ENCODE measurements at places on chromosomes 1 and 21. TPM values are rescaled to one million over a fixed set of nuclear protein-coding genes. Genes with fewer than 3 reads are reported as not detected.
A peak's percentile ranks its signal among the peaks of the same experiment; 100 is the strongest.

- DNase-seq = no peak
Observed at GRCh38 chr1:3761296-3762010, 9.2 kb downstream of the CCDC27 start.

BCL2L15 gene
- 0.91 TPM for total RNA-seq

GRCh38 chr1:153488731-153489130, 28.3 kb upstream of the S100A7 start:
- DNase-seq = no peak

GRCh38 chr1:244836135-244836521, 670 bp downstream of the COX20 start:
- DNase-seq = peak; percentile 50

NBPF4 gene
- total RNA-seq = not detected

GRCh38 chr1:51750729-51751128, 127.8 kb downstream of the NRDC start:
- no peak for DNase-seq

GRCh38 chr1:154178911-154179811, 12.7 kb downstream of the TPM3 start:
- DNase-seq = no peak

DNA sequence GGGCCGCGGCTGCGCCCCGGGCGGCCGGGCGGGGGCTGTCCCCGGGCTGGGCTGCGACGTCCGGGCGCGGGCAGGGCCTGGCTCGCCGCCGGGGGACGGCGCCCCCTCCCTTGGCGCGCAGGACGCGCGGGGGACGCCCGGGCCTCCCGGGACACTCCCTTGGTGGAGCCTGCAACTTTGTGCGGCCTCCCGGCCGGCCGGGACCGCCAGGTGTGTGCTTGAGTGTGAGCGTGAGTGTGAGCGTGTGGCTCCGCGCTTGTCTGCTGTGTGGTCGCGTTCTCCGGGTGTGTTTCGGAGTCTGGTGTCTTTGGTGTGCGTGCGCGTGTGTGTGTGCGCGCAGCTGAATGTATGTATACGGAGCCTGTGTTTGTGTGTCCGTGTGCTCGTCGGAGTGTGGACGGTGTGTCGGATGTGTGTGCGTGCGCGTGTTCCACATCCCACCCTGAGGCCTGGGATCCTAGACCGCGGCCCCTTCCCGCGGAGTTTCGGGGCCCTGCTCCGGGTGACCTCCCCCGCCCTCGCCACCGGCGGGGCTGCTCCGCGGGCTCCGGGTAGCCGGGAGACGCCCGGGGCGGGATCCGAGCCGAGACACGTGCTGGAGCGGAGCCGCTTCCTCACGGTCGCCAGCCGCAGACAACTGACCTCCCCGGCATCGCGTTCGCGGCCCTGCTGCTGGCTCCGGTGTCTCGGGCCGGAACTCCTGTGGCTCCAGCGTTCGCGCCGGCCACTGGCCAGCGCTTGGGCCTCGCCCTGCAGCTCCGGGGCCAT, 1.7 kb downstream of the PTPRU start:
- peak; percentile 36 for DNase-seq

- no peak for DNase-seq
Observed at GRCh38 chr1:227793079-227793947, 22.2 kb upstream of the PRSS38 start.

KRTAP19-3 gene
- not detected for total RNA-seq

PLPPR4 gene
- total RNA-seq = 27.3 TPM

GRCh38 chr1:206744683-206745082, 25.9 kb upstream of the IL19 start:
- no peak for DNase-seq

C4BPB gene
- not detected for total RNA-seq

KIF17 gene
- total RNA-seq = 1.5 TPM

Measured in cerebellum (tissue), 4 donors.